ACHN (cell line): ENCODE measurements at places on chromosomes 7 and 10.
A peak's percentile ranks its signal among the peaks of the same experiment; 100 is the strongest.

GRCh38 chr10:3986493-3987142, 201.6 kb upstream of the KLF6 start:
- no peak for DNase-seq

- peak; percentile 31 for DNase-seq
Observed at GRCh38 chr10:16509996-16510395, 11.7 kb downstream of the C1QL3 start.

DNA sequence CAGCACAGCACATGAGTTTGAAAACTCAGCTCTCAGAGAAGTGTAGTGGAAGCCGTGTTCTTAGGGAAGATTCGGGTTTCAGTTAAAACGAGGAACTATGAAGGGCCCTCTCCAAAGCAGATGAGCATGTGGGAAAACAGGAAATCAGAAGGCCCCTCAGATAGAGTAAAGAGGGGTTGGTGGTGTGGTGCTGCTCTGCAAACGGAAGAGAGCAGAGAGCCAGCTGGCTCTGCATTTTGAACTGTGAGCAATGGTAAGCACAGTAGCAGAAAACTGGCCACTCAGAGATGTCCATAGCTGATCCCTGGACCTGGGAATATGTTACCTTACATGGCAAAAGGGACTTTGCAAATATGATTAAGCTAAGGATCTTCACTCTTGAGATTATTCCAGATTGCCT, 27.9 kb upstream of the CUL1 start:
- no peak for DNase-seq

DNA sequence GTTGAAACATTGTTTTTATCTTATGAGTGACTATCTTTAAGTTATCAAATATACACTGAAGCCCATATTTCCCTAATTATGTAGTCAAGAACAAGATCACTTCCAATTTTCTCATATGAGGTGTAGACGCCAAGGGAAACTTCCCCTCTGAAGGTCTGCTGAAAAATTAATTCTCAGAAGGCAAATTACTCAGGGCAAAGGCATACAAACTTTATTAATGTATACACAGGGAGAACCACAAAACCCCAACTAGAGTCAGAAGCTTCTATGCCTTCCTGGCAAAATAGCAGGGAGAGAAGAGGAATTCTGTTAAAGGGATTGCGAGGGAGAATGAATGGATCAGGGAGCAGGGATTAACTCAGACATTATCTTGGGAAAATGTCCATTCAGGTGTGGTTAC, 83.4 kb downstream of the DOCK4 start:
- no peak for DNase-seq

- peak; percentile 95 for DNase-seq
Observed at GRCh38 chr7:39504963-39505362, 61.2 kb upstream of the YAE1 start.

DNA sequence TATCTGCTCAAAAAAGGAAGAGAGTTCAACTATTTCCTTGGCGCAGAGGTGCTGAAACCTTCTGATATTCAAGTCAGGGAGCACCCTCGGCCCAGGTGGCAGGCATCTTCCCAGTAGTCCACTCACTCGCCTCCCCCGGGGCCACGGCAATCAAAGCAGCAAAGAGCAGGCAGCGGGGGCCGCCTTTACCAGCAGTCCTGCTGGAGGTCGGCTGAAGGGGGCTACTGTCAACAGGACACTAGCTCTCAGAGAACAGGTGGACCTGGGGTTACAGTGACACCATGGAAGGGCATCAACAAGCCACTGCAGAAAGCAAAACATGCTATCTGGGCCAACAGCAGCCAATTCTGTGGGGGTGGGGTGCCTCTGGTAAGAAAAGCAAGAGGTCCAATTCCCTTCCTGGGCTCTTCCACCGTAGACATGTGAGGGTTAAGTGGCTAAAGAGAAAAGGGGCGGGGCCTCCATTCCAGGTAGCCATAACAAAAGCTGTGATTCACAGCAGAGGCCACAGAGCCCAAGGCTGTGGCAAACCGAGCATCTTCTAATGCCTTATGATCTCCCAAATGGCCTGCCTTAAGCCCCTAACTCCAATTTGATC, 9.4 kb downstream of the FZD9 start:
- DNase-seq = no peak

GRCh38 chr10:47183704-47184041, 116.3 kb upstream of the GDF10 start:
- DNase-seq = no peak

- DNase-seq = no peak
Observed at GRCh38 chr10:132238371-132239125, 51.8 kb downstream of the DPYSL4 start.

DNA sequence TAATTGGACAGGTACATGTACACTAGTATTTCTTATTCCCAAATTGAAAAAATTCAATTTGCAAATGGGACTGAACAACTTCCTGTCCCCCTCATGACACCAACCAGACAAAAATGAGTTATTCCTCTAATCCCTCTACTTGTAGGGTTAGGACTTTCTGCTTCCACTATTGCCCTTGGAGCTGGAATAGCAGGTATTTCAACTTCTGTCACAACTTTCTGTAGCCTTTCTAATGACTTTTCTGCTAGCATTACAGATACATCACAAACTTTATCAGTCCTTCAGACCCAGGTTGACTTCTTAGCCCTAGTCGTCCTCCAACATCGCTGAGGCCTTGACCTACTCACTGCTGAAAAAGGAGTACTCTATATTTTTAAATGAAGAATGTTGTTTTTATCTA, 6.4 kb downstream of the CYP3A7 start:
- DNase-seq = no peak

- no peak for DNase-seq
Observed at GRCh38 chr7:155752756-155753445, 59.4 kb downstream of the SHH start.

DNA sequence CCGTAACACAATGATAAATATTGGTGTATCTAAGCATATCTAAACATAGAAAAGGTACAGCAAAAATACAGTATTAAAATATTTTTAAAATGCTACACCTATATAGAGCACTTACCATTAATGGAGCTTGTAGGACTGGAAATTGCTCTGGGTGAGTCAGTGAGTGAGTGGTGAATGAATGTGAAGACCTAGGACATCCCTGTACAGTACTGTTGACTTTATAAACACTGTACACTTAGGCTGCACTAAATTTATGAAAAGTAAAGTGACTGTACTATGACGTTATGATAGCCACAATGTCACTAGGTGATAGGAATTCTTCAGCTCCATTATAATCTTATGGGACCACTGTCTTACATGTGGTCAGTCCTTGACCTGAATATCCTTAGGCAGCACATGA, 147.0 kb downstream of the GLI3 start:
- no peak for DNase-seq

DNA sequence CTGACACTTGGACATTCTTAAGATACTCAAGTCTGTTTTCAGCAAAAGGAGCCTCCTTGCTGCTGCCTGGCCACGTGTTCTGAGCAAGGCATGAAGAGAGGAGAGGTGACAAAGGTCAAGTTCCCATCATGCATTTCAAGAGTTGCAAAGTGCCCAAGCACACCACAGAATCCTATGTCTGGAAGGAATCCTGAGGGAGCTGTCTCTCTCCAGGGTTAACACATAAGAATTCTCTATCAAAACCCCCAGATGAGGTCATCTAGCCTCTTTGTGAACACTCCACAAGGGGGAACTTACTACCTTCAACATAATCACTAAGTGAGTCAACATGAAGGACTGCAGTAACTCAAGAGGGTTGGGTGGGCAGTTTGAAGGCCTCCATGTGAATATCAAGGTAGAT, 155.5 kb downstream of the RNF216 start:
- peak; percentile 73 for DNase-seq

DNA sequence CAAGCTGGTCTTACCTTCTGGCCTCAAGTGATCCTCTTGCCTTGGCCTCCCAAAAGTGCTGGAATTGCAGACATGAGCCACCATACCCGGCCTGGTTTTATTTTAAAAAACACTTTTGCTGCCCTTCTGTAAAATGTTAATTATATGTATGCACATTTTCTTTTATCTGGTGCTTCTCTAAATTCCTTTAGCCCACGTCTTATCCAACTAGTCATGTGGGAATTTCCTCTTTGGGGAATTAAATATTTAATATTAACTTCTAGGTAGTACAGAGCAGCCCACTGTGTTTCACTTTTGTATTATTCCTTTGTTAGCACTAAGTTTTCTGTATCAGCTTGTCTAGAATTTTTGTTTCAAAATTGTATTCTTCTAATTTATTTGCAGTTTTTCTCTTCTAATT, 181.7 kb upstream of the KAT6B start:
- no peak for DNase-seq

- no peak for DNase-seq
Observed at GRCh38 chr7:4893929-4894475, 10.5 kb upstream of the RADIL start.

DNA sequence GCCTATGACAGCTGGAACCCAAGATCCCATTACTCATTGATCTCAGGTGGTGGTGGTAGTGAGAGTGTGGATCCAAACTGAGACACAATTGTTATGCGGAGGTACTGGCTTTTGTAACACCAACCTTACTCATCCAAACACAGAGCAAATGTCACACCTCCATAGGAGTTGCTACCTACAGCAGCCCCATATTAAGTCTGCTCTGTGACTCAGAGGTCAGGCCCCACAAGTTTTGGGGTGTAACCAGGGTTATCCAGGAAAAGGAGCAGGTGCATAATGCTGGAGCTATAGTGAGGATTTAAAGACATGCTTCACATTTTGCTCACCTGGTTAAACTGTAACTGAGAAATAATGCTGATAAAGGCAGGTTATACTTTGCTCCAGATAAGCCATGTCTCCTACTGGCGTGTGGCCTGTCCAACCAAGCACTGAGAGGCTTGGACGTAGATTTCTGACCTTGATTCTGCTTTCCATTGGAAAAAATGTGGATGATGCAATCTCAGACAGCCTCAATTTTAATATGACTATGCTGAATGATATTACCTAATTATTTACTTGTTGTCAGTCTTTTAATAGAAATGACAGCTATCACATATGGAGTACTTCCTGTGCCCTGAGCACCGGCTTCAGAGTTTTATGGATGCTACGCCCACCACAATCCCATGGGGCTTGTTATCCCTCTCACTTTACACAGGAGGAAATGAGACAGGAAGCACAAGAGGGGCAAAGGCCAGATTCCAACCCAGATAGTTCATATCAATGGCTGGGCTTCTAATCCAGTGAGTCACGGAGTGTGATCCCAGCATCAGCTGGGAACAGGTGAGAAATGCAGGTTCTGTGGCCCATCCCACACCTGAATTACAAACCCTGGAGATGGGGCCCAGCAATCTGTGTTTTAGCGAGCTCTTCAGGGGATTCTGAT, 181.3 kb downstream of the CHN2 start:
- no peak for DNase-seq
